Osteoblast (primary cell): ENCODE measurements at places on chromosomes 4 and X. TPM values are rescaled to one million over a fixed set of nuclear protein-coding genes. Genes with fewer than 3 reads are reported as not detected.

The EXOC1L gene
- not detected in 2 replicates for total RNA-seq

The FABP2 gene
- not detected in 2 replicates for total RNA-seq

The RAI2 gene
- total RNA-seq: under 0.01 and 0.36 TPM in 2 replicates

The VCX2 gene
- total RNA-seq: not detected in 2 replicates

The RWDD4 gene
- 19.9 and 25.9 TPM in 2 replicates for total RNA-seq

The TEX13C gene
- total RNA-seq: not detected in 2 replicates

The ADAMTS3 gene
- total RNA-seq: 1.2 and 2.2 TPM in 2 replicates

The CCDC110 gene
- 2.2 and 2.4 TPM in 2 replicates for total RNA-seq

The PIGA gene
- total RNA-seq: 8.5 and 8.7 TPM in 2 replicates

The EIF2S3 gene
- 374 and 474 TPM in 2 replicates for total RNA-seq

The NSUN7 gene
- under 0.01 and 0.29 TPM in 2 replicates for total RNA-seq

DNA sequence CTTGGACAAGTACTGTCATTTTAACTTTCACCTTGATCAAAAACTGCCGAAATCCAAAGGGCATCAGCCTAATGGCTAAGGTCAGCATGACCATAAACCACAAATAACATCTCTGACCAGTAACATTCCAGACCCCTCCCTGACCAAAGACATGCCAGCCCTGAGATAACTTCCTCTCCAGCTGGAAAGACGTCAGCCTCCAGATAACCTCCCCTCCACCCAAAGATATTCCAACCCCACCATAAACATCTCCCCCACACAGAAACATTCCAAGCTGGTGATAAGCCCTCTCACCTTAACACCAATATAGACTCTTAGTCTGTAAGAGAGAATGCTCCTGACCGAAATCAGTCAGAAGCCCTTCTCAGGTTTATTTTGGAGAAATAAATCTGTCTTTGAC, 7.4 kb downstream of the PPP1R2C start:
- H3K4me1 ChIP-seq: no peaks in the 10 kb centered on the region
- H3K4me3 ChIP-seq: no peak overlapping the region
- no peak overlapping the region for H3K27ac ChIP-seq
- no peaks in the 10 kb centered on the region for H3K27me3 ChIP-seq
- no peak for DNase-seq

DNA sequence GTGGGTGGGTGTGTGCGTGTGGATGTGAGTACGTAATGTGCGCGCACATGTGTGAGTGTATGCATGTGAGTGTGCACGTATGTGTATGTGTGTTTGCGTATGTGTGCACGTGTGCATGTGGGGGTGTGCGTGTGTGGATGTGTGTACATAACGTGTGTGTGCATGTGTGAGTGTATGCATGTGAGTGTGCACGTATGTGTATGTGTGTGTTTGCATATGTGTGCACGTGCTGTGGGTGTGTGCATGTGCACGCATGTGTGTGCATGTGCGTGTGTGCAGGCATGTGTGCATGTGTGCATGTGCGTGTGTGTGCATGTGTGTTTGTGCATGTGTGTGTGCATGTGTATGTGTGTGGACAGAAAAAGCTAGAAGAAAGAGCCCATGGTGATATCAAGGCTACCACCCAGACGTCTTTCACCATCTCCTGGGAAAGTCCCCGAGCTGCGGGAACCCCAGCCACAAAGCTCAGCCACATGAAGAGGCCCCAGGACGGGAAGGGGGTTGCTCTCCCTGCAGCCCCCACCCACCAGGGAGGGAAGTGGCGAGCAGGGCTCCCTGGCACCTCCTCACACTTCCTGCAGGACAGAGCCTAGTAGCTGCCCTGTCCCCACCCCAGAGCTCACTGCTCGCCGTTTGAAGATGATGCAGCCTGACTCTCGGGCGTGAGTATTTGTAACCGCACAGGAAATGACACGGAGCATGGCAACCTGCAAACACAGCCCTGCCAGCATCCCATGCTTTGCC, 108.3 kb downstream of the DCTD start:
- H3K4me3 ChIP-seq: no peak overlapping the region
- H3K27ac ChIP-seq: no peak overlapping the region
- DNase-seq: peak; percentile 87
- H3K4me1 ChIP-seq: peaks cover 5% of the 10 kb centered on the region
- H3K36me3 ChIP-seq: no peaks in the 10 kb centered on the region

GRCh38 chr4:183253451-183253850, 66.6 kb downstream of the CLDN22 start:
- no peaks in the 10 kb centered on the region for H3K27me3 ChIP-seq
- H3K36me3 ChIP-seq: peaks cover 21% of the 10 kb centered on the region
- no peak overlapping the region for H3K27ac ChIP-seq
- DNase-seq: no peak
- no peak overlapping the region for H3K4me3 ChIP-seq

DNA sequence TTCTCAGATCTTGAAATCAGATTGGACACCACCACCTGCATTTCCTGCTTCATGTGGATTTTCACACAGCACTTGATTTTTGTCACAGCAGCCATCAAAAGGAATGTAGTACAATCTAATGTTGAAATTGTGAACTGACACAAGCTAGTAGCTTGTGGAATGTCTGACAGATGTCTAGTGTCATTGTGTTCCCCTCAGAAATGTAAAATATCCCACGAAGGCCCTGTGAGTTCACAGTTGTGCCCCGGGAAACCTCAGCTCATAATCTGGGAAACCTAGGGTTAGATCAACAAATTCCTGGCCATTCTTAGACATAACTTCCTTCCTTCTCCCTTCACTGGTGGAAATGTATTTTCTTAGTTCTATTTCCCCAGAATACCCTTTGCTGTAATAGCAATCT, 205.7 kb downstream of the AR start:
- no peaks in the 10 kb centered on the region for H3K36me3 ChIP-seq
- no peak for DNase-seq
- no peaks in the 10 kb centered on the region for H3K4me1 ChIP-seq
- H3K27ac ChIP-seq: no peak overlapping the region
- no peaks in the 10 kb centered on the region for H3K27me3 ChIP-seq

DNA sequence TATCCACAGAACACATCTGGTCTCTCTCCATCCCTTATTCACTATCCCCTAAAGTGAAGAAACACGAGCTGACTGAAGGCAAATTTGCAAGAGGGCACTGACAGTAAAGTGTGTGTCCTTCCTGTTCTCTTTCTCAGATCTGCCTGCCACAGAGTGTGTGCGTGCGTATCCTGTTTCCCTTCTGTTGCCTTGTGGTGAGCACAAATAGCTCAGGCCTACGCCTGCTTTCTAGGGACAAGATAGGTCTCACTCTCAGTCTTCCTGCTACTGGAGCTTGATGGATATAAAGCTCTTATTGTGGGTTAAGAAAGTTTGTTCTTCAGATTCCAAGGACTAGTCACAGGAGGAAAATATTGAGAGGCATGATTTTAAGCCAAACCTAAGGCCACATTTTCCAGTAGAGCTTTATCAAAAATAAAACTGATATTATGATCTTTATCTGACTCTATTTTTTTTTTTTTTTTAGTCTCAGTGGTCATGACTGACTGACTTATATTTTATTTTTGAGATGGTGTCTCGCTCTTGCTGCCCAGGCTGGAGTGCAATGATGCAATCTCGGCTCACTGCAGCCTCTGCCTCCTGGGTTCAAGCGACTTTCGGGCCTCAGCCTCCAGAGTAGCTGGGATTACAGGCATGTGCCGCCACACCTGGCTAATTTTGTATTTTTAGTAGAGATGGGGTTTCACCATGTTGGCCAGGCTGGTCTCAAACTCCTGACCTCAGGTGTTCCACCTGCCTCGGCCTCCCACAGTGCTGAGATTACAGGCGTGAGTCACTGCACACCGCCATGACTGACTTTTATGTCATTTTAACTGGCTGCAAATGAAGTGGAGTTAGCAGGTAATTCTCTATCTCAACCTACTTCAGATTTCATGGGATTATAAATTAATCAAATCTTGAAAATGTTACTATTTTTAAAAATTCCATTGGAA, 140.3 kb upstream of the SH3RF1 start:
- no peaks in the 10 kb centered on the region for H3K27me3 ChIP-seq
- no peak overlapping the region for H3K4me3 ChIP-seq
- H3K27ac ChIP-seq: peak overlapping the region; percentile 10
- no peaks in the 10 kb centered on the region for H3K36me3 ChIP-seq
- peaks cover 12% of the 10 kb centered on the region for H3K4me1 ChIP-seq

DNA sequence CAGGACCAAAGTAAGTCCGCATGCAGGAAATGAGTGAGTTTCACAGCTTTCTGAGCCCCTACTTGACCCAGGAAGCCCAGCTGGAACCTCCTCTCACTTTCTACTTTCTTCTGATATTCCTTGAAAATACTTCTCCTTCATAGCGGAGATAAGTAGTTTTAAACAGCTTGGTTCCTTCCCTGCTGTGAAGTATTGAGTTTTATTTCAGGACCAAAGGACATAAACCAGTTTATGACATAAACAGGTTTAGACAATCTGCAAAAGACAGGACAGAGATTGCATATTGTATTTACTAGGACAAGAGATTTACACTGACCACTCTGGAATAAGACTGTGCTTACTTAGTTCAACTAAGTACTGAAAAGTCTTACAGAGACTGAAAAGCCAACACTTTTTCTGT, 54.8 kb downstream of the PAGE2 start:
- DNase-seq: no peak
- H3K36me3 ChIP-seq: no peaks in the 10 kb centered on the region

GRCh38 chr4:90318193-90318592, 191.0 kb downstream of the CCSER1 start:
- H3K27ac ChIP-seq: peak overlapping the region; percentile 95
- H3K27me3 ChIP-seq: no peaks in the 10 kb centered on the region
- H3K4me1 ChIP-seq: peaks cover 18% of the 10 kb centered on the region
- H3K4me3 ChIP-seq: peak overlapping the region; percentile 41
- peak; percentile 86 for DNase-seq
- no peaks in the 10 kb centered on the region for H3K36me3 ChIP-seq

GRCh38 chr4:62130637-62131036, 930.5 kb downstream of the ADGRL3 start:
- no peak overlapping the region for H3K4me3 ChIP-seq
- H3K27ac ChIP-seq: no peak overlapping the region
- H3K4me1 ChIP-seq: no peaks in the 10 kb centered on the region

- H3K27me3 ChIP-seq: peaks cover 14% of the 10 kb centered on the region
- no peaks in the 10 kb centered on the region for H3K4me1 ChIP-seq
- no peak overlapping the region for H3K27ac ChIP-seq
- H3K36me3 ChIP-seq: no peaks in the 10 kb centered on the region
- H3K4me3 ChIP-seq: no peak overlapping the region
Observed at GRCh38 chrX:70196961-70197720, 19.9 kb downstream of the DGAT2L6 start.

DNA sequence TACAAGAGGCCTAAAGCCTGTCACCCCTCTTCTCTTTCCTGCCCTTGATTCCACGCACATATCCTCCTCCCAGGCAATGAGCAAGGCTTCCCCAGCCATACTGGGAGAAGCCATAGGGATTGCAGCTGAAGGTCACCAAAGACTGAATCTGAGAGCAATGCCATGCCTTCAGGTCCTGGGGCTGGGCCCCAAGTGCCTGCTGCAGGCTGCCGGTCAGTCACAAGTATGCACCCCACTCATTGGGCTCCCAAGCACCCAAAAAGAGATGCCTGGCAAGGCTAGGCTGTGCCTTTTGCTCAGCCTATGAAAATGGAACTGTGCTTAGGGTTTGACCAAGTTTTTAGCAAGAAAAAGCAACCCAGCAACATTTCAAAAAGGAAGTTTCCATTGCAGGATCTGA, 210.6 kb upstream of the MAMLD1 start:
- H3K4me3 ChIP-seq: no peak overlapping the region
- no peak overlapping the region for H3K27ac ChIP-seq
- peaks cover 15% of the 10 kb centered on the region for H3K4me1 ChIP-seq
- H3K36me3 ChIP-seq: no peaks in the 10 kb centered on the region
- no peak for DNase-seq

- no peak overlapping the region for H3K27ac ChIP-seq
- H3K4me1 ChIP-seq: no peaks in the 10 kb centered on the region
- H3K27me3 ChIP-seq: peaks cover 33% of the 10 kb centered on the region
- peak; percentile 73 for DNase-seq
- no peak overlapping the region for H3K4me3 ChIP-seq
Observed at GRCh38 chr4:44447563-44448504, 775 bp downstream of the KCTD8 start.

- no peak overlapping the region for H3K27ac ChIP-seq
- DNase-seq: no peak
- H3K4me3 ChIP-seq: peak overlapping the region; percentile 74
- H3K4me1 ChIP-seq: no peaks in the 10 kb centered on the region
- no peaks in the 10 kb centered on the region for H3K36me3 ChIP-seq
Observed at GRCh38 chrX:50814701-50815100, 707 bp upstream of the SHROOM4 start.

GRCh38 chr4:150173982-150174398, 95.7 kb downstream of the DCLK2 start:
- H3K27me3 ChIP-seq: no peaks in the 10 kb centered on the region
- no peak overlapping the region for H3K4me3 ChIP-seq
- peak; percentile 63 for DNase-seq
- peaks cover 46% of the 10 kb centered on the region for H3K4me1 ChIP-seq

GRCh38 chr4:83328521-83329187, 6.0 kb downstream of the HPSE start:
- H3K27ac ChIP-seq: no peak overlapping the region
- peaks cover 15% of the 10 kb centered on the region for H3K27me3 ChIP-seq
- H3K4me1 ChIP-seq: no peaks in the 10 kb centered on the region
- H3K36me3 ChIP-seq: no peaks in the 10 kb centered on the region
- no peak overlapping the region for H3K4me3 ChIP-seq
- DNase-seq: no peak

- H3K4me3 ChIP-seq: peak overlapping the region; percentile 12
- no peak overlapping the region for H3K27ac ChIP-seq
- DNase-seq: no peak
- H3K27me3 ChIP-seq: no peaks in the 10 kb centered on the region
Observed at GRCh38 chr4:17324386-17324830, 187.5 kb downstream of the QDPR start.

- no peak overlapping the region for H3K27ac ChIP-seq
- no peaks in the 10 kb centered on the region for H3K36me3 ChIP-seq
- H3K4me1 ChIP-seq: no peaks in the 10 kb centered on the region
- no peaks in the 10 kb centered on the region for H3K27me3 ChIP-seq
- no peak for DNase-seq
- H3K4me3 ChIP-seq: no peak overlapping the region
Observed at GRCh38 chr4:32672359-32672758, 1952.2 kb downstream of the PCDH7 start.
